Stimulated activated CD4-positive, alpha-beta T cell treated with anti-CD3 and anti-CD28 coated beads, Interleukin-2, amount 100 ng/mL, for 4 hours (primary cell): ENCODE measurements at places on chromosomes 12 and 14.

- DNase-seq = no peak
These were observed 9.2 kb upstream of the HSP90AA1 start for GRCh38 chr14:102095871-102096568.

DNA sequence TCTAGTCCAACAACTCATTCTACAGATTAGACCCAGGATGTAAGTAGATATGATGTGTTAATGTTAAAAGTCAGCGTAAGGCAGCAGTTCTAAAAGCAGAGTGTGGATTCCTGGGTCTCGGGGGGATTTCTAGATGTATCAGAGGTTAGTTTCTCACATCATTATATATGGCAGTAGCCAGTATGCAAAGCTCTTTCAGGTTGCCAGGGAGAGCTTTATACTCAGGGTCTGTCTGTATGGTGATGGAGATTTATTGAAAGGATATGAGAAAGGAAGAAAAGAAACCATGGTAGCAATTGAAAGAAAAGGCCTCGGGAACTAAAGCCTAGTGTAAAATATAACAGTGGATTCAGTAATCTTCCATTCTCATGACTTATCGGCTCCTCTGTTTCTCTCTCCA is 26.2 kb upstream of the PAWR start:
- no peak for DNase-seq

DNA sequence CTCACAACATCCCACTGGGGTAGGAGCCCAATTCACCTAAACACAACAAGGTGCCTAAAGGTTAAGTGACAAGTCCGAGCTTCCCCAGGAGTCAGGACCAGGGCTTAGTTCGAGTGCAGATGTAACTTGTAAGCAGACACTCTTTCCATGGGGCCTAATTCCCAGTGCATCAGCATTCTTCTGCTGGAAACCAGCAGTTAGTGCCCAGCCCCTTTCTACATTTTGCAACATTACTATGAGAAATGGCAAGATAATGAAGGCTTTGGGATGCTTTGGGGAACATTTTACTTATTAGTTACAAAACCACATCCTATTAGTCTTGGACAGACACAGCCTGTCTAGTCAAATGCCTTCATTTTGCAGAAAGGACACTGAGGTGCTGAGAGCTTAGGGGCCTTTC is 179.8 kb downstream of the CALM1 start:
- DNase-seq = no peak

GRCh38 chr12:95054206-95054605 is 19.2 kb downstream of the NR2C1 start:
- no peak for DNase-seq
